Caudate nucleus (tissue), 63 donors: ENCODE measurements at places on chromosomes 6 and 20.

DNA sequence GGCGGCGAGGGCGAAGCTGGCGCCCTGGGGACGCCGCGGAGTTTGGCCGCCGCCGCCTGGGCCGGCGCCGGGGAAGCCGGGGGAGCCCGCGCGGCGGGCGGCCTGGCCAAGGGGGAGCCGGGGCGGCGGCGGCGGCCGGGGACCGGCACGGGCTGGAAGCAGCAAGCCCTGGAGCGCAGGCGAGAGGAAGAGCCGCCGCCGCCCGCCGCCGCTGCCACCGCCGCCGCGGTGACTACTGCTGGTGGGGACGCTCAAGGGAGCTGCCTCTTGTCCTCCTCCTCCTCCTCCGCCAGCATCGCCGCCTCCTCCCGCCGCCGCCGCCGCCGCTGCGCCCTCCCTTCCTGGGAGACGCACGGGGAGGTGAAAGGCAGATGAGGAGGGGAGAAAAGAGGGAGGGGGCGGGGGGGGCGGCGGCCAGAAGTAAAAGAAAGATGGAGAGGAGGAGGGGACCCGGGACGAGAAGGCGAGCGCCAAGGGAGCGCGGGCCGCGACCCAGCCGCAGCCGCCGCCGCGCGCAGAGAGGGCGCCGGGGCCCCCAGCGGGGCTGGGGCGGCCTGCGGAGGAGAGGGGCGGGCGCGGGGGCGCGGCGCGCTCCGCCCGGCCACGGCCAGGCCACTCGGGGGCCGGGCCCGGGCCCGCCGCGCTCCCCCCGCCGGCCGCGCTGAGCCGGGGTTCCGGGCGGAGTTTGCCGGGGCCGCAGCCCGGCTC is 846 bp downstream of the PDE10A start:
- no peak for DNase-seq

GRCh38 chr6:103874575-103874974 is 985.1 kb downstream of the HACE1 start:
- no peak for DNase-seq

GRCh38 chr6:116475141-116475540 is 14.0 kb downstream of the CALHM6 start:
- DNase-seq, result no peak

GRCh38 chr6:48016020-48016755 is 94.8 kb downstream of the PTCHD4 start:
- no peak for DNase-seq

GRCh38 chr6:27019651-27020552 is 227.6 kb upstream of the PRSS16 start:
- peak; percentile 1 for DNase-seq

- DNase-seq, result no peak
These were observed 371.9 kb downstream of the ZFAND3 start for GRCh38 chr6:38191418-38191817.

DNA sequence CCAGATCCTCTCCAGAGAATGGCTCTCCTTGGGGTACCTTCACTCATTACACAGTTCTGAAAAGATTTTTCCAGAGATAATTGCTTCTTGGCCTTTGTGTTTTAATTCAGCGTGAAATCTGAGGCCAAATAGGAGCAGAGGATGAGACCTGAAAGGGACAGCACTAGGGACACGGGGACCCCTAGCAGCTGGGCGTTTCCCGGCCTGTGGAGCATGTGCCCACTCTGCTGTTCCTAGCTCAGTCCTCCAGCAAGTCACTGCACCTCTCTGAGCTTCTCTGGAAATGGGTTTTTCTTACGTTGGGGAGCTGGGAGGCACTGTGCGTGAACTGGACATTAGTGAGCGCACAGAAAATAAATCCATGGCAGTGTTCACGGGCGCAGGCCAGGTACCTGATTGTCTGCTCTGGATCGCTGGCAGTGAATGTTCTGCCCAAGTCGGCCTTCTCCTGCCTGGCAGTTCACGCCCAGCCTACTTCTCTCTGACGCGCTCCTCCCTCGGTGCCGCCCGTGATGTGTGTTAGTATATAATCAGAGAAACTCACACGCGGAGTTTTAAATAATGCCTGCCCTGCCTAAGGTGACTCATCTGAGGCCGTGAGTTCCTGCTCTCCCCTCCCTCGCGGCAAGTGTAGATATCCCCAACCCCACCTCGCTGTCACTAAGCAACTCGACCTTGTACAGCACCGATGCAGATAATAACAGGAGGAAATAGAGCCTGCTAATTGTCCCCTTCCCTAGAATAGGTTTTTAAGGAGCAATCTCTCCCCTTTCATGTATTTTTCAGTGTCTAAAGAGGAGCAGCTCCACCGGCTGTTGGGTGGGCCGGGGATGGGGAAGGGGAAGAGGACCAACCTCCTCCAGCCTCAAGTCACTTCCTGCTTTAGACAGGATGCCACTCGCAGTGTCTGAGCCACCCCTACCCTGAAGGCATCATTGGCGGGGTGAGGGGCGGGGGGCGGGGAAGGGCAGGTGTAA is 2.7 kb upstream of the TUBB2A start:
- peak; percentile 57 for DNase-seq

- no peak for DNase-seq
These were observed 7.5 kb upstream of the ELOVL4 start for GRCh38 chr6:79954849-79955248.

- no peak for DNase-seq
These were observed 15.5 kb upstream of the TMEM181 start for GRCh38 chr6:158544428-158544827.

DNA sequence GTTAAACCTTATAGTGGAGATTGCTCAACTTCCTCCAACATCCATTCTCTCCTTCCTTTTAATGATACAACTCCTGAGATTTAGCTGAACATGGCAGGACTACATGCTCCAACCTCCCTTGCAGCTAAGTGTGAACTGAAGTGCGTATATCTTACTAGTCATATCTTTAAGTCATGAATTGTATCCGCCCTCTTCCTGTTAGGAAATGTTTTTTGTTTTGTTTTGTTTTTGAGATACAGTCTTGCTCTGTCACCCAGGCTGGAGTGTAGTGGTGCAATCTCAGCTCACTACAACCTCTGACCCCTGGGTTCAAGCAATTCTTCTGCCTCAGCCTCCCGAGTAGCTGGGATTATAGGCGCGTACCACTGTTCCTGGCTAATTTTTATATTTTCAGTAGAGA is 8.8 kb upstream of the OSTM1 start:
- DNase-seq, result no peak

DNA sequence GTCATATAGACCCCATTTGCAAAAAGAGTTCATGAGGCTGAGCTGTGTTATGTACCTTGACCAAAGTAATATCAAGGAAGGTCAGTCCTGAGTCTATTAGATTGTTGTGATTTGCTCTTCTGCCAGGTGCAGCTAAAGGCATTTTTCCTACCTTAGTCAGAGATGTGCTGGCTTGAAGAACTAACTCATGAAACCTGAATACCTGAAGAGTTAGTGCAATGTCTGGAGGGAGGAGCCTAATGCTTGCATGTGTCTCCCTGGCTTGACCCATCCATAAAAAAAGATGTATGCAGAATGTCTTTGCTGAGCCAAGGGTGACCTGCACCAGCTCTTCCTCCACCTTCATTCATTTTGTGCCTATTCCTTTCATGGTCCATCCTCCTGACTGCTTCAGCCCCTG is 742.0 kb downstream of the KIF16B start:
- no peak for DNase-seq

GRCh38 chr20:47198254-47198671 is 158.2 kb downstream of the ZMYND8 start:
- DNase-seq, result no peak

GRCh38 chr6:118335325-118335816 is 212.7 kb upstream of the PLN start:
- DNase-seq, result no peak

- no peak for DNase-seq
These were observed 27.4 kb downstream of the BPIFB1 start for GRCh38 chr20:33310327-33310899.

DNA sequence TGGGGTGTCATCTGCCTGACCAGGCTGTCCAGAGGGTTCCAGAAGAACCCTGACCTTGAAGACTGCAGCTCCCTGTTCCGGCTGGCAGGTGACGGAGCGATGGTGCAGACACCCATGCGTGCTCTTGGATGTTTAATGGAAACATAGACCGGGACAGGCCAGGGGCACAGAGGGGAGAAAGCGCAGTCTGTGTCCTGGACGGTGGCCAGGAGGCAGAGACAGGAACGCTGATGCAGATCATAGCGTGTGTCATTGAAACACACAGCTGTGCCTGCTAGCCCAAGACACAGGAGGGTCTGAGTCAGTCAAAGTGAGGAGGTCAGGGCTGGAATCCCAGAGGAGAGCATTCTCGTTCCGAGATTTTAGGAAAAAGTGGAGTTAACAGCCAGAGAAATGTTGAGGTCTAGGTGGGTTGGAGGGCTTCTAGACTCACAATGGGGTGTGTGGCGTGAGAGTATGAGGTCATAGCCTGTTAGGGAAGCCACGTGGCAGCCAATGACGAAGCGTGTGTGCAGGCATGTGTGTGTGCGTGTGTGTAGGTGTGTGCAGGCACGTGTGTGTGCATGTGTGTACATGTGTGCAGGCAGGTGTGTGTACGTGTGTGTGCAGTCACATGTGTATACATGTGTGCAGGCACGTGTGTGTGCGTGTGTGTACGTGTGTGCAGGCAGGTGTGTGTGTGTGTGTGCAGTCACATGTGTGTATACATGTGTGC is 167.0 kb downstream of the ERMARD start:
- DNase-seq, result no peak

- DNase-seq, result no peak
These were observed 226.0 kb upstream of the TSHZ2 start for GRCh38 chr20:52746190-52746589.

DNA sequence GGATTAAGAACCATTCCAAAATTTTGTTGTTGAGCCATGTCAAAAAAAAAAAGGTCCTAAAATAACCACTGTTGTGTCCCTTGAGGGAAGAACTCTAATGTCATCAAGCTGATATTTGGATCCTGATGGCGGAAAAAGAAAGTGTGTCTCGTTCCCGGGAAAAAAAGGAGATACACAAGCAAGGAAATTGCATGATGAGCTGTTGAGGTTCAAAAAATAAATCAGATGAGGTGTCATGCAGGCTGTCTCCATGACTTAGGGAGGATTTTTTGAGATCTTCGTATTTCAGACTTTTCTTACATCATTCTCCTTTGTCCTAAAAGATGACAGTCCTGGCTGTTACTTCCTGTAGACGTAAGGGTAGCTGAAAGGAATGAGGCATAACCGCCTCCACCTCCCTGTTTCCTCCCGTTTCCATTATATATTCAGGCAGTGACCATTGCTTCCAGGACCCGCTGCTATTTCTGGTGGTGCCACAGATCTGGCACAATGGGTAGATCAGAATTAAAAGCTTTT is 117.3 kb upstream of the TNFAIP3 start:
- no peak for DNase-seq

DNA sequence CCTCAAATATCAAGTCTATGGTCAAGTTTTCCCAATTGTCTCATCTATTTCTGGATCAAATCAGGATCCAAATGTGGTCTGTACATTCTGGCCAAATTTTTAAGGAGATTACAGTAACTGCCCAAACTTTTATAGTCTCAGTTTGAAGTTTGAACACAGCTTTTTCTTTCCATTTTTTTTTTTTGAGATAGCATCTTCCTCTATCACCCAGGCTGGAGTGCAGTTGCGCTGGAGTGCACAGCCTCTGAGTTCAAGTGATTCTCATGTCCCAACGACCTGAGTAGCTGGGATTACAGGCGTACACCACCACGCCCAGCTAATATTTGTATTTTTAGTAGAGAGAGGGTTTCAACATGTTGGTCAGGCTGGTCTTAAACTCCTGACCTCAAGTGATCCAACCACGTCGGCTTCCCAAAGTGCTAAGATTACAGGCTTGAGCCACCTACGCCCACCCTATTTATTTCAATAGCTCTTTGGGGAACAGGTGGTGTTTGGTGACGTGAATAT is 84.9 kb upstream of the CARMIL1 start:
- DNase-seq, result no peak
